ENCODE measurements at places on chromosomes 7 and 10. TPM values are rescaled to one million over a fixed set of nuclear protein-coding genes. Genes with fewer than 3 reads are reported as not detected.

GRCh38 chr7:78792006-78792405, 661.5 kb downstream of the MAGI2 start:
- no peaks in the 10 kb centered on the region for H3K27me3 ChIP-seq
- no peak for DNase-seq
- no peaks in the 10 kb centered on the region for H3K36me3 ChIP-seq
- no peak overlapping the region for H3K4me3 ChIP-seq
- H3K4me1 ChIP-seq = no peaks in the 10 kb centered on the region
- no peak overlapping the region for H3K27ac ChIP-seq

DNA sequence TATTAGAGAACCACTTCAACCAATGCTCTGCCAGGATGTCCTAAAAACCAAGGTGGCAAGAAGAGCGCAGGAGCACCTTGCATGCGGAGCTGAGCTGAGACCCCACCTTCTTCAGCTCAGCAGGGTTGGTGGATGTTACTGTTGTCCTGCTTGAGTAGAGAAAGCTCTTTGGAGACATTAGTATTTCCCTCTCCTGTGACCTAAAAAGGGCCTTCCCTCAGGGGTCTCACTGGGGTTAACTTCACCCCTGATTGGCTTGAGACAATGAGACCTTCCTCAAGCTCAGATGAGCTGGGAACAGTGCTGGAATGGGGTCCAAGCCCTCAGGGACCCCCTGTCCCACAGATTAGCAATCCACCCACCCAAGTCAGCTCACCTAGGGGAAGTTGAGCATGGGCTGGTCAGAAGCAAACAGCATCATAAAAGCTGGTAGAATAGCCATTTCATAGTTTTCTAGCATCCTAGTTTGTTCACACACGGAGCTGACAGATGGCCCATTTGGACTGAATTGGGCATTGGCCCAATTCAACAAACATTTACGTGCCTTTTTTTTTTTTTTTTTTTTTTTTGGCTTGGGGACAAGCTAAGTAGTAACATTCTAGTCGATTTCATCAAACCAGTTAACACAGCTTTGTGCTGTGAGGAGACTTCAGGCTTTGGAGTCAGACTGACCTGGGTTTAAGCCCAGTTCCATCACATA, 100.6 kb upstream of the HABP2 start:
- H3K36me3 ChIP-seq = no peaks in the 10 kb centered on the region
- peaks cover 4% of the 10 kb centered on the region for H3K4me1 ChIP-seq
- H3K27me3 ChIP-seq = peaks cover 31% of the 10 kb centered on the region
- no peak overlapping the region for H3K27ac ChIP-seq
- no peak overlapping the region for H3K4me3 ChIP-seq
- no peak for DNase-seq

- H3K36me3 ChIP-seq = no peaks in the 10 kb centered on the region
- H3K4me1 ChIP-seq = no peaks in the 10 kb centered on the region
- no peak overlapping the region for H3K27ac ChIP-seq
- H3K27me3 ChIP-seq = no peaks in the 10 kb centered on the region
Observed at GRCh38 chr7:104453190-104453589, 124.8 kb downstream of the LHFPL3 start.

GRCh38 chr7:94838717-94839116, 68.7 kb upstream of the PPP1R9A start:
- H3K4me1 ChIP-seq = no peaks in the 10 kb centered on the region
- DNase-seq = no peak
- H3K36me3 ChIP-seq = no peaks in the 10 kb centered on the region
- no peaks in the 10 kb centered on the region for H3K27me3 ChIP-seq
- H3K27ac ChIP-seq = no peak overlapping the region
- H3K4me3 ChIP-seq = no peak overlapping the region

- no peak overlapping the region for H3K4me3 ChIP-seq
- no peak for DNase-seq
- no peaks in the 10 kb centered on the region for H3K27me3 ChIP-seq
- no peaks in the 10 kb centered on the region for H3K36me3 ChIP-seq
- H3K27ac ChIP-seq = no peak overlapping the region
Observed at GRCh38 chr7:91713669-91714068, 166.8 kb downstream of the MTERF1 start.

DNA sequence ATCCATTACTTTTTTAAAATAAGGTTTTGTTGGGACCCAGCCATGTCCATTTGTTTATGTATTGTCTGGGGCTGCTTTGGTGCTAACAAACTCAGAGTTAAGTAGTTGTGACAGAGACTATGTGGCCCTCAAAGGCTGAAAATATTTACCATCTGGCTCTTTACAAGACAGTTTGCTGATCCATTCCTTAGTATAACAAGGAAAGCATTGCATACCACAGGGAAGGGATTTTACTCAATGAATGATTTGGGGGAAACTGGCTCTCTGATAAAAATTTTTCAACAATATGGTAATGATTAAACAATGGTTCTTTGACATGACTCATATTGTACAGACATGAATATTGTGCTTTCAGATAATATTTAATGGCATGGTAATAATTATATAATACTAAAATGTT, 738.1 kb downstream of the KCNMA1 start:
- no peak overlapping the region for H3K27ac ChIP-seq
- DNase-seq = no peak
- H3K36me3 ChIP-seq = no peaks in the 10 kb centered on the region
- H3K4me3 ChIP-seq = no peak overlapping the region
- no peaks in the 10 kb centered on the region for H3K27me3 ChIP-seq

Gene AGK
- total RNA-seq = 25.6 TPM

DNA sequence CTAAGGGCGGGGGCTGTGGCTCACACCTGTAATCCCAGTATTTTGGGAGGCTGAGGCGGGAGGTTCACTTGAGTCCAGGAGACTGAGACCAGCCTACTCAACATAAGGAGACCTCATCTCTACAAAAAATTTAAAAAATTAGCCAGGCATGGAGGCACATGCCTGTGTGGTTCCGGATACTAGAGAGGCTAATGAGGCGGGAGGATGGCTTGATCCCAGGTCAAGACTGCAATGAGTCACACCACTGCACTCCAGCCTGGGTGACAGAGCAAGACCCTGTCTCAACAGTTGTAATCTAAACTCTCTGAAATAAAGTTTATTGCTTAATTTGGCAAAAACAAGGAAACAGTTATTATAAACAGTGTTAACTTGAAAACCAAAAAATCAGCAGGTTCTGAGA, 123.3 kb downstream of the USP6NL start:
- H3K27me3 ChIP-seq = no peaks in the 10 kb centered on the region
- H3K27ac ChIP-seq = no peak overlapping the region
- H3K4me1 ChIP-seq = peaks cover 11% of the 10 kb centered on the region
- DNase-seq = no peak

DNA sequence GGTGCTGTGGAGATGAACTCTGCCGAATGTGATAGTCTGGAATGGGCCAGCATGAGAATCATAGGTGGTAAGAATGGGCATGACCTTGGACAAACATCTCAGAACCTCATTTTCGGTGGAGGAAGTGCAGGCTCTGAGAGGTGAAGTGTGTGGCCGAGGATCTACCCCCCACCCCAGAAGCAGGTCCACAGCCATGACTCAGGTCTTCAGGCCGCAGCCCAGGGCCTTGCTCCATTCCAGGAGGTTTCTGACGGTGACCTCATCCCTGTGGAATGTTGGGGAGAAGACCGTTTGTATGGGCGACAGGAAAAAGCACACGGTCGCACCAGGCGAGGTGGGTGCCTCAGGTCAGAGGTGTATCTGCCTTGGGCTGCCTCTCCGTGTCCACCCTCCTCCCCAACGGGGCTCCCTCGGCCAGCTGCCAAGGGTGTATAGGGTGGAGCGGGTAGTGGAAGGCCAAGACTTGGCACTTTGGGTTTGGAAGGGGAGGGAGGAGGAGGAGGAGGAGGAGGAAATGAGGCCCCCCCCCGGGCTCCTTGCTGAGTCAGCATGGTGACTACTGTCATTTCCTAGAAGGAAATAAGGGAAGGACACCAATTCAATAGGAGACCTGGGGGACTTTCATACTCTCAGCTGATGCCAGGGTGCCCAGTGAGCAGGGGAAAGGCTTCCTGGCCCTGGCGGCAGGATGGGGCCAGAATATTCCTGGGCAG, 168.0 kb upstream of the RHEB start:
- H3K27ac ChIP-seq = peak overlapping the region; percentile 41
- DNase-seq = no peak
- peaks cover 33% of the 10 kb centered on the region for H3K4me1 ChIP-seq
- H3K27me3 ChIP-seq = no peaks in the 10 kb centered on the region

- no peaks in the 10 kb centered on the region for H3K36me3 ChIP-seq
- H3K27ac ChIP-seq = peak overlapping the region; percentile 84
Observed at GRCh38 chr10:119705434-119705831, 20.4 kb upstream of the INPP5F start.

DNA sequence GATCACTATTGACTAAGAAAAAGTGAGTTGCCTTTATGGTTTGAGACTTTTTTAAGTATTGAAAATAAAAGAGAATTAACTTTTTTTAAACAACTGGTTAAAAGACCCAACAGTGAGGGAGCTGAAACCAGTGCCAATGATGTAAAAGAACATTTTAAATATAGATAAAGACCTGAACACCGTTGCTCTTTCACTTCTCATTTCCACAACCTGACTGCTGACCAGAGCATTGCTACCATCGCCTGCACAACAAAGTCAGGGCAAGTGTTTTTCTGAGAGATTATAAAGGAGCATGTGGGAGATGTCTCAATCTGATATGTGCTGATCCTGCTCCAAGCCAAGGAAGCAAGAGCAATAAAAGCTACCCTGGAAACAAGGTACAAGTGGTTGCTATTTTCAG, 34.7 kb downstream of the IMMP2L start:
- no peaks in the 10 kb centered on the region for H3K36me3 ChIP-seq
- no peak for DNase-seq
- no peak overlapping the region for H3K4me3 ChIP-seq
- H3K27me3 ChIP-seq = no peaks in the 10 kb centered on the region
- no peak overlapping the region for H3K27ac ChIP-seq

All from spleen (tissue), 13 donors.